Hepatic stellate cell (primary cell): ENCODE measurements at places on chromosomes 13 and 19.

DNA sequence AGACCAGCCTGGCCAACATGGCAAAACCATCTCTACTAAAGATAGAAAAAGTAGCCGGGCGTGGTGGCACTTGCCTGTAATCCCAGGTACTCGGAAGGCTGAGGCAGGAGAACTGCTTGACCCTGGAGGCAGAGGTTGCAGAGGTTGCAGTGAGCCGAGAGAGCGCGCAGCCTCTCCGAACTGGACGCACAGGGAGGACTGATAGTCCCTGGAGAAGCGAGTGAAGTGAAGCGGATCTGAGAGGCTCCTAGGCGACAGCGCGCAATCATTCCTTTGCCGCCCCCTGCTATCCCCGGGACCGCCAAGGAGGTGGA, 233 bp downstream of the ZNF561 start:
- DNase-seq: no peak

- peak; percentile 4 for DNase-seq
These were observed 151.5 kb upstream of the RXFP2 start for GRCh38 chr13:31587698-31588266.

- no peak for DNase-seq
These were observed 2.3 kb downstream of the CEACAM16 start for GRCh38 chr19:44701228-44701627.

DNA sequence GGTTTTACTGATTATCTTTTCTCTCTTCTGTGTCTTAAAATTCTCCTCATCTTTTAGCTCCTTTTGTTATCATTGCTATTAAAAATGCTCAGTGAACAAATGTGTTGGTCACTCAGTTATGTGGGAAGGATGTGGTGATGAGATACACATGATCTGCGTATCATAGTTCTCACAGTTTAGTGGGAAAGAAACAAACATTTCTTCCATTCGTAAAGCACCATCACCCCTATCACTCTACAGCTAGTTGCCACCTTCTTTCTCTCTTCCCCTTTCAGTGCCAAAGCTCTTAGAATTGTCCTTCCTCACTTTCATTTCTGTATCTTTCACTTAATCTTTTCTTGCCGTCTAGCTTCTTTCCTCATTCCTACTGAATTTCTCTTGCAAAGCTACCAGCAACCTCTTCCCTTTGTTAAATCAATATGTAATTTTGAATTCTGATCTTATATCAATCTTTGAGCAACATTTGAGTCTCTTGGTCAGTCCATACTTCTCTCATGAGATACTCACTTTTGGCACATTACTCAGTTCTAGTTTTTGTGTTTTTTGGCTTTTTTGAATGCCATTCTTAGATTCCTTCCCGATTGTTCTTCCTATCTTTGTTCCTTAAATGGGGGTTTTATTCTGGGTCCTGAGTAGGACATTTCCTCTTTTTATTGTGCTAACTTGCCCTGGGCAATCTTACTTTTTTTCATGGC, 122.3 kb downstream of the PCCA start:
- DNase-seq: no peak

GRCh38 chr19:4811328-4812131, 20.0 kb downstream of the TICAM1 start:
- DNase-seq: peak; percentile 69

- no peak for DNase-seq
These were observed 42.6 kb downstream of the KPNA3 start for GRCh38 chr13:49749848-49750247.

- no peak for DNase-seq
These were observed 107.5 kb downstream of the MYCBP2 start for GRCh38 chr13:77219401-77219800.

- DNase-seq: no peak
These were observed 472.1 kb upstream of the TSHZ3 start for GRCh38 chr19:31821346-31821745.
